ENCODE measurements at places on chromosomes 5 and 9.

DNA sequence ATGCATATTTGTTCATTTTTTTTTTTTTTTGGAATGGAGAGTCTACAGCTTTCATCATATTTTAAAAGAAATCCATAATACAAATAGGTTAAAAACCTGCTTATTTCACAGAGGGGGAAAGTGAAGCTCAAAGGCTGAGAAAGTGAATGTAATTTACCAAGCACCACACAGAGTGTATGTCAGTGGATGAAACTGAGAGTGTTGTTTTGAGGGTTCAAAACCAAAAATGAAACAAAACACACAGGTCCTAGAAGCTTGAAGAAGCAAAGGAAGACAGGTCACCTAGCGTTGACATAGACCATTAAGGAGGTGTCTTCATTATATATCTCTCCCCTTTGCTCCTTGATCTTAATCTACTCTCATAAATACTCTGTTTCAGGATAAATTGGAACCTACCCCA, 7.5 kb downstream of the NMUR2 start:
- H3K4me1 ChIP-seq = peaks cover 3% of the 10 kb centered on the region
- no peak overlapping the region for H3K27ac ChIP-seq
- H3K27me3 ChIP-seq = no peaks in the 10 kb centered on the region

GRCh38 chr5:136820848-136821247, 455.5 kb upstream of the TRPC7 start:
- no peaks in the 10 kb centered on the region for H3K4me1 ChIP-seq
- DNase-seq = no peak
- H3K27me3 ChIP-seq = no peaks in the 10 kb centered on the region

GRCh38 chr5:33362915-33363314, 77.8 kb upstream of the TARS1 start:
- no peaks in the 10 kb centered on the region for H3K27me3 ChIP-seq
- H3K27ac ChIP-seq = no peak overlapping the region
- no peak for DNase-seq
- H3K4me3 ChIP-seq = no peak overlapping the region
- peaks cover 6% of the 10 kb centered on the region for H3K4me1 ChIP-seq
- H3K36me3 ChIP-seq = no peaks in the 10 kb centered on the region

DNA sequence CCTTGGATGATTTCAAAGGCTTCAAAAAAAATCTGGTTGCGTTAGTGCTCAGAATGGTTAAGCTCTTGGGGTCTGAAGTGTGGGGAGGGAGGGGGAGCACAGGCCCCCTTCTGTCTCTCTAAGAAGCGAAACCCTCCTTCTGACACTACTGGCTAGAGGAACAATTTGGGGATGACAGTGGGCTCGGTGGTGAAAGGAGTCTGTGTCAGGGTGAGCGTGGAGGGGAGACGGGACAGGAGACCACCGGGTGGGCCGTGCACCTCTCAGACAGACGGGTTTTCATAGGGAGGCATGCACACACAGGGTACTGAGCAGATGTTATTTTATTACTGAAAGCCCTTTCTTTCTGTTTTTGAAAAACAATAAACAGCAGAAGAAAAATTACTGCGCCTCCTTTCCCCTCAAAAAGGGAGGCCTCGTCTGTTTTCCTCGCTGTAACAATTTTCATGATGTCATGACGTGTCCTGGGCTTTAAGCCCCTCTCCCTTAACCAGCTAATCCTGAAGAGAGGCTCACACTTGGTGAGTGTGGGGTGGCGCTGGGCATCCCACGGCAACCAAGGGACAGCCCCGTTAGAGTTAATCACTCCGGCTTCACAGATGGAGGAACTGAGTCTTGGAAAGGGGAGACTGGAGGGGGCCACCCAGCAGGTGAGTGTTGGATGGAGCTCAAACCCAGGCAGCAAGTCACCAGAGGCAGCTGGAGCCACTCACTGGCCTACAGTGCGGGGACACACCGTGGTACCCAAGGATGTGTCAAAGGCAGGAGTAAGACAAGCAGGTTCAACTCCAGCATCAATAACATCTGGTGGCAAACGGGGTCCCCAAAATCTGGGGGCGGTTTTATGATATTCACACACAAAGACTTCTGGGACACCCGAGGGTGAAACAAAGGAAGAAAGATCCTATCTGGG, 53.4 kb downstream of the PTCH1 start:
- peaks cover 81% of the 10 kb centered on the region for H3K27me3 ChIP-seq
- H3K4me3 ChIP-seq = peak overlapping the region; percentile 73
- peak overlapping the region; percentile 85 for H3K27ac ChIP-seq
- H3K36me3 ChIP-seq = peaks cover 15% of the 10 kb centered on the region
- DNase-seq = peak; percentile 25
- H3K4me1 ChIP-seq = peaks cover 45% of the 10 kb centered on the region

- H3K27ac ChIP-seq = no peak overlapping the region
- no peaks in the 10 kb centered on the region for H3K4me1 ChIP-seq
- DNase-seq = no peak
These were observed 50.6 kb downstream of the DEPDC1B start for GRCh38 chr5:60649288-60649917.

DNA sequence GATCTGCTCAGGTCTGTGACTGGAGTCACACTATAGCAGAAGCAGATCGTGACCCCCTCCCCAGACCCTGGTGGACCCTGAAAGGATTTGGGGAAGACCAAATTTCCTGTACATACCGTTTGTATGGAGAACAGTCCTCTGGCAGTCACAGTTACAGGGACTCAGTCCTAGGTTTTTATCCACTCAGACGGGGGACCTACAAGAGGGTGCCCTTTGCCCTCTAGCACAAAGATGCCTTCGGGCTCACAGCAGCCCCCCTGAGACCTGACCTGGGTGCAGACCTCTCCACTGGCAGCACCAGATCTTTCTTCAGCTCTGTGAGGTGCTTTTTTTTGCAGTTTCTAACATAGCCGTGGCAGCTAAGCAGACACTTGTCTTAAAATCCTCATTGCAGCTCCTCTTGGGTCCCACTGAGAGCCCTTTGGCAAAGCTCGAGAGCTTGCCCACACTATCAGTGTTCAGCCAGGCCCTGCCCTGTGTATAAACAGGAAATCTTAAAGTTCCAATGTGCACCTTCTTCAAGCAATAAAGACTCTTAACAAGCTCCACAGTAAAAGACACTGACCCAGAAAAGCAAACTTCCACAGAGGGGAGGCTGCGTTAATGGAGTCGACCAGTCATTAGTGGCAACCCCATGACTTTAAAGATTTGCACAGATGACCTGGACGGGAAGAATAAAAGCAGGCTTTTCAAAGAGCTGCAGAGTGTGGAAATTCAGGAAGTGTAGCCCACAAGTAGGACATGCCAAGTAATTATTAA, 71.8 kb upstream of the LHFPL2 start:
- no peak overlapping the region for H3K4me3 ChIP-seq
- DNase-seq = no peak
- H3K4me1 ChIP-seq = no peaks in the 10 kb centered on the region
- no peak overlapping the region for H3K27ac ChIP-seq
- H3K36me3 ChIP-seq = no peaks in the 10 kb centered on the region

- H3K36me3 ChIP-seq = no peaks in the 10 kb centered on the region
- no peaks in the 10 kb centered on the region for H3K4me1 ChIP-seq
- DNase-seq = no peak
- no peaks in the 10 kb centered on the region for H3K27me3 ChIP-seq
These were observed 164.5 kb upstream of the EGFLAM start for GRCh38 chr5:38093855-38094254.

GRCh38 chr9:72949244-72949582, 3.6 kb downstream of the ALDH1A1 start:
- no peaks in the 10 kb centered on the region for H3K36me3 ChIP-seq
- no peaks in the 10 kb centered on the region for H3K4me1 ChIP-seq
- no peak for DNase-seq
- no peak overlapping the region for H3K4me3 ChIP-seq
- H3K27ac ChIP-seq = no peak overlapping the region
- H3K27me3 ChIP-seq = peaks cover 13% of the 10 kb centered on the region

DNA sequence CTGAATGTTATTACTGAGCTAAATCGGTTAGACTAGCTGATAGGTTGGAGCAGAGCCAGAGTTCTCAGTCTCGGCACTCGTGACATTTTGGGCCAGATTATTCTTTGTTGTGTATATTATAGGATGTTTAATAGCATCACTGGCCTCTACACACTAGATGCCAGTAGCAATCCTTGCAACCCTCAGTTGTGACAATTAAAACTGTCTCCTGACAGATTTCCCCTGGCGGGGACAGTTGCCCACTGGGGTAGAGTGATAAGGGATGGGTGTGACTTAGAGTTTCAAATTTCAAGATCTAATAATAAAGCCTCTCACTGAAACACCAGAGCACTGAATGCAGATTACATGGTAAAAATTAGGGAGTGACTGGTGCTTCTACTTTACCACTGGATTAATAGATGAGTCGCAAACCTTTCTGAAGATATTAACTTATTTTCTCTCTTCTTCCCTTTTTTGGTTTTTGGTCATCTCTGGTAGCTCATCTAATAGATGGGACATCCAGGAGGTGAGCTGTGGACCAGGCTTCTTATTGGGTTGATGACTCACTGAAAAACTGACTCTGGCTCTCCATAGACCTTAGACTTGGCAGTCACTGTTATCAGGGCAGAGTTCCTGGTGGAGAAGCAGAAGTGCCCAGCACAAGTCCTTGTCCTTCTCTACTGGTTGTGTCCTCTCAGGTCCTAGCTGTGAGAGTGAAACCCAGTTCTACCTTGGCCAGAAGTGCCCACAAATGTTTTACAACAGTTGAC, 150.3 kb downstream of the UNC13B start:
- H3K4me3 ChIP-seq = no peak overlapping the region
- H3K27ac ChIP-seq = no peak overlapping the region
- no peaks in the 10 kb centered on the region for H3K36me3 ChIP-seq
- peaks cover 16% of the 10 kb centered on the region for H3K27me3 ChIP-seq
- no peak for DNase-seq
- H3K4me1 ChIP-seq = no peaks in the 10 kb centered on the region

DNA sequence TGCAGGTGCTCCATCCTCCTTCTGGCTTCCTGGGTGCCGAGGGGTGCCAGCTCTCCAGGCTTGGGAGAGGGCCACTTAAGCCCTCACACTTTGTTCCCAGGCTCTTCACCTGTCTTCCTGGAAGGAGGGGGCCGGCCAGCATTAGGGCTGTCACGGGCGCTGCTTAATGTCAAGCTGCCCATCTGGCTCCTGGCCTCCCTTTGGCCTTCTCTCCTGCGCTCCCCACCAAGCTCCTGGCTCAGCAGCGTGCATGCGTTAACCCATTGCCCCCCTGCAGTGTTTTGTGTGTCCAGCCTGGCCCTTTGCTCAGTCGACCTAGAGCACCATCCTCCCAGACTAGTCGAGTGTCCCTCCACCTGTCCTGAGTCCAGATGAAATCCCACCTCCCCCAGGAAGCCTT, 21.3 kb downstream of the NTNG2 start:
- no peaks in the 10 kb centered on the region for H3K36me3 ChIP-seq
- no peaks in the 10 kb centered on the region for H3K4me1 ChIP-seq
- H3K27me3 ChIP-seq = peaks cover 69% of the 10 kb centered on the region
- H3K27ac ChIP-seq = no peak overlapping the region
- DNase-seq = no peak
- H3K4me3 ChIP-seq = no peak overlapping the region

DNA sequence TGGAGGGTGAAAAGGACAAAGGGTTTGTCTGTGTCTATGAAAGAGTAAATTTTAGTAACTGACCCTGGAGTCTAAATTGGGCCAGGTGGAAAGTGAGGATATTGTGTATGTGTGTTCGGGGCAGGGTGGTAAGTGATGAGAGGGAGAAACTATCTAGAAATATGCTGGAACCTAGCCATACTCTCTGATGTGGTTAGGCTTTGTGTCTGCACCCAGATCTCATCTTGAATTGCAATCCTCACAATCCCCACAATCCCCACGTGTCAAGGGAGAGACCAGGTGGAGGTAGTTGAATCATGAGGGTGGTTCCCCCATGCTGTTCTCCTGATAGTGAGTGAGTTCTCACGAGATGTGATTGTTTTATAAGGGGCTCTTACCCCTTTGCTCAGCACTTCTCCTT, 60.6 kb downstream of the COMMD10 start:
- H3K4me3 ChIP-seq = no peak overlapping the region
- H3K27ac ChIP-seq = no peak overlapping the region
- no peak for DNase-seq
- no peaks in the 10 kb centered on the region for H3K4me1 ChIP-seq

GRCh38 chr5:143652108-143652700, 159.8 kb upstream of the HMHB1 start:
- no peak overlapping the region for H3K4me3 ChIP-seq
- H3K27ac ChIP-seq = no peak overlapping the region
- no peaks in the 10 kb centered on the region for H3K36me3 ChIP-seq
- no peaks in the 10 kb centered on the region for H3K4me1 ChIP-seq

GRCh38 chr5:71629950-71630349, 42.8 kb downstream of the MCCC2 start:
- no peaks in the 10 kb centered on the region for H3K27me3 ChIP-seq
- H3K27ac ChIP-seq = no peak overlapping the region
- H3K4me1 ChIP-seq = no peaks in the 10 kb centered on the region
- peaks cover 34% of the 10 kb centered on the region for H3K36me3 ChIP-seq

- peaks cover 90% of the 10 kb centered on the region for H3K36me3 ChIP-seq
These were observed 43.0 kb downstream of the CYFIP2 start for GRCh38 chr5:157308836-157309465.

GRCh38 chr9:91061506-91061905, 259.9 kb downstream of the SYK start:
- H3K27me3 ChIP-seq = peaks cover 51% of the 10 kb centered on the region
- no peak for DNase-seq
- no peak overlapping the region for H3K27ac ChIP-seq
- peaks cover 4% of the 10 kb centered on the region for H3K36me3 ChIP-seq
- H3K4me1 ChIP-seq = peaks cover 4% of the 10 kb centered on the region
- no peak overlapping the region for H3K4me3 ChIP-seq

GRCh38 chr5:29193972-29194371, 1999.5 kb upstream of the CDH6 start:
- H3K4me1 ChIP-seq = no peaks in the 10 kb centered on the region
- no peak overlapping the region for H3K4me3 ChIP-seq
- no peaks in the 10 kb centered on the region for H3K36me3 ChIP-seq
- H3K27ac ChIP-seq = no peak overlapping the region

Measured in activated naive CD4-positive, alpha-beta T cell treated with anti-CD3 and anti-CD28 coated beads, Interleukin-2, amount 10 ng/mL, durations not matched to agents 7 days and 5 days (primary cell).